ENCODE measurements at places on chromosomes 7 and 10. TPM values are rescaled to one million over a fixed set of nuclear protein-coding genes. Genes with fewer than 3 reads are reported as not detected.

CCDC172 gene
- total RNA-seq: not detected

GRCh38 chr10:111996103-111996502, 187.5 kb downstream of the GPAM start:
- DNase-seq: no peak

- no peak for DNase-seq
These were observed 1.1 kb upstream of the CNTNAP2 start for GRCh38 chr7:146115548-146115850.

- no peak for DNase-seq
These were observed 111.6 kb downstream of the MAD1L1 start for GRCh38 chr7:2120841-2121830.

DNA sequence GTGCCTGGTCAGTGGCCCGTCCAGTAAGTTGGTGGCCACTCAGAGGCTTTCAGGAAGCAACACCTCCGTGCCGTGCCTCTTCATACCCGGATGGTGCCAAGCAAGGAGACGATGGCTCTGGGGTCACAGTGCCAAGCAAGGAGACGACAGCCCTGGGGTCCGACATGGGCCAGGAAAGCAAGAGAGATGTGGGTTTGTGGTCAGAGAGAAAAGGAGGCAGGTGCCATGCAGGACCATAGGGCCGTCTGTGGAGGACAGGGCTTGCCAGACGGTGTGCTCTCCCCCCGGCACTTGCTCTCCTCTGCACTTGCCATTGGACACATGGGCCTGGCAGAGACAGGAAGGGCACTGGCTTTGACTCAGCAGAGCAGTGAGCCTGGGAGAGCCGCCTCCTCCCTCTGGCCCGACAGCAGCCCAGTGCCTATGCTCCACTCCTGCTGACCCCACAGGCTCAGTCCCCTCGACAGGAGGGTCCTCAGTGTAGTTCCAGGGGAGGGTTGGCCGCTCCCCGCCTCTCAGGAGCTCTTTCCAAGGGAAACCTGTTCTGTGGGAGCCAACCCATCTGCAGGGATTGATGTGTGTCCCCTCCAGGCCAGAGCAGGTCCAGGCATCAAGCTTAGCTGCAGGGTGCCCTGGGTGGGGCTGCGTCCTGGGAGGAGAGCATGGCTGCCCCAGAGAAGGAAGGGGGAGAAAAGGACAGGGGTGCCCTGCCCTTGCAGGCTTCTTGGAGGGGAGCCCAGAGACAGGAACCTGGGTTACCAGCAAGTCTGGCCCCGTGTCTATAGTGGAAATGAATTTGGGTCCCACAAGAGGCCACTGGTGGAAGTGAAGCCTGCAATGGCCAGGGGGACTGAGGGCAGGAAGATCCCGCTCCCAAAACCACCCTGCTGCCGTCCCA, 7.6 kb upstream of the CALML5 start:
- peak; percentile 48 for DNase-seq
